HTR-8/SVneo (cell line): ENCODE measurements at places on chromosomes 11 and 22.
A peak's percentile ranks its signal among the peaks of the same experiment; 100 is the strongest.

DNA sequence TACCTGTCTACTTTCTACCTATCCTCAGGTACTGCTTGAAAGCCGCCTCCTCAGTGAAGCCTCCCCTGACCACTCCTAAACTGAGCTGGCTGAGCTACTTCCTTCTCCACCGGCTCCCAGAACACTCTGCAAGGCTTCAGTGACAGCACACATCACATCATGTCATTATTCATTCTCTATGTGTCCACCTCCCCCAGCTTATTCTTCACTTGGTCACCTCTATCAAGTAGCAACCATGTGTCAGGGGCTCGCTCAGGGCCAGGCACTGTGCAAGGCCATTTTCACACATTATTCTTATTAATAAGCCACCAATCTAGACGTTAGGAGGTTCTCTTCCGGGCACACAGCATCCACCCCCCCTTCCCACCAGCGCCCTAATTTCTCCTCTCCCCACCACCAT lies 3.7 kb upstream of the ELFN2 start:
- no peak for DNase-seq

DNA sequence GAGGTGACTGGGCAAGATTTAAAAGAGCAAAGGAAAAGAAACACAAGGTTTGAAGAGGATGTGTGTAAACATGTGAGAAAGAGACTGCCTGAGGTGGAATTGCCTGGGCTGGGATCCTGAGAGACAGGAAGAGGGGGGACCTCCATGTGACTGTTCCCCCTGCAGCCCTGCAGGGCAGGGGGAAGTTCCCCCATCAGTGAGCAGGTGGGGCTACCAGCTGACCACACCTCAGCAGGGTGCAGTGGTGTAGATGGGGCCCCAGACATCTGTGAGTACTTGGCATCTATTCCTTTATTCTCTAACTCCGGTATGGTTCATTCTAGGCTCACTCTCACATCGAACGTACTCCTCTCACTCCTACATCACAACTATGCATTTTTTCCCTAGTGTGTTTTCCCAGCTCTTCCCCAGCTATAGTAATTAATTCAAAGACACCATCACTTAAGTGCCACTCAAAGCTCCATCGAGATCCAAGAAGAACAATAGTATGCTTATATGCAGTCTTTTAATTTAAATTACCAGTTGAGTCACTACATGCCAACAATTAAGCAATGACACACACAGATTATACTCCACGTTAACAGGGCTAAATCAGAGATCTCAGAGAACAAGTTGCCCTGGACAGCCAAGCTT lies 42.7 kb downstream of the LGR4 start:
- DNase-seq = peak; percentile 25

DNA sequence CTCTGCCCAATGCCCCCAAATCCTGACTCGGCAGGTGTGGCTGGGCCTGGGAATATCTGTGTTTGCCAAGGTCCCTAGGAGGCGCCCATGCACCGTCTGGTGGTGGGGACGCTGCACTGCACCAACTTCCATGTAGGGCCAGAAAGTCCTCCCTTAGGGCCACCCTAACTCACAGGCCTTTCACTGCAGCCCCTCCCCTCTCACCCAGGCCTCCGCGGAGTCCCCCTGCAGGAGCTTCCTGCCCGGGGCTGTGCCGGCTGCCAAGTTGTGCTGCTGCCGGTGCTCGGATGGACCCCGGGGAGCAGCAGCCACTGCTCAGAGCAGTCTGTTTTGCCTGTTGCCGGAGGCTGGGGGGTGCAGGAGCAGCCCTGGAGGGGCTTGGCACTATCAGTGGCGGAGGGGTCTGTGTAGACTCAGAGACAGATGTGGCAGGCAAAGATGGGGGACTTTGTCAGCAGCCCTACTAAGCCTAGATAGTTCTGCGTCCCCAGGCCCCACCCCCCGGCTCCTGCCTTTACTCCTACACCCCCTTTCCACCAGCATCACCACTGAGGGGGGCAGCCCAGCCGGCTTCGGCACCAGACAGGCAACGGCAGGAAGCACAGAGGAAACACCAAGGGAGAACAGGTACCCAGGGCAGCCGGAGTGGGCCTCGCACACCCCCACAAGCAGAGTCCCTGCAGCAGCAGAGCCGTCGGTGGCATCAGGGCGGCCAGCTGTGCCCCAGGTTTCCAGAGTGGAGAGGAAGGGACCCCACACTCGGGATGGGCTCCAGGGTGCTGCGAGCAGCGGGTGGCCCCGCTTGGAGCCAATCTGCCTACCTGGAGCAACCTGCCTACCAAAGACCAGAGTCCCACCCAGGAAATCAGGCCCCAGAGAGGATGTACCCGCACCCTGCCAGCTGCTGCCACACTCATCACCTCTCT lies 124.3 kb downstream of the TRIM29 start:
- peak; percentile 61 for DNase-seq

- no peak for DNase-seq
Observed at GRCh38 chr11:37747121-37747520, 1149.1 kb upstream of the RAG2 start.

DNA sequence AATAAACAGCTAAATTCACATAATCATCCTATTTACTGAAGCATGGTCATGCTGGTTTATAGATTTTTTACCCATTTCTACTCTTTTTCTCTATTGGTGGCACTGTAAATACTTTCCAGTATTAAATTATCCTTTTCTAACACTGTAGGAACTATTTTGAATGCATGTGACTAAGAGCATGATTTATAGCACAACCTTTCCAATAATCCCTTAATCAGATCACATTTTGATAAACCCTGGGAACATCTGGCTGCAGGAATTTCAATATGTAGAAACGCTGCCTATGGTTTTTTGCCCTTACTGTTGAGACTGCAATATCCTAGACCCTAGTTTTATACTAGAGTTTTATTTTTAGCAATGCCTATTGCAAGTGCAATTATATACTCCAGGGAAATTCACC lies 10.7 kb downstream of the RAG1 start:
- DNase-seq = no peak

DNA sequence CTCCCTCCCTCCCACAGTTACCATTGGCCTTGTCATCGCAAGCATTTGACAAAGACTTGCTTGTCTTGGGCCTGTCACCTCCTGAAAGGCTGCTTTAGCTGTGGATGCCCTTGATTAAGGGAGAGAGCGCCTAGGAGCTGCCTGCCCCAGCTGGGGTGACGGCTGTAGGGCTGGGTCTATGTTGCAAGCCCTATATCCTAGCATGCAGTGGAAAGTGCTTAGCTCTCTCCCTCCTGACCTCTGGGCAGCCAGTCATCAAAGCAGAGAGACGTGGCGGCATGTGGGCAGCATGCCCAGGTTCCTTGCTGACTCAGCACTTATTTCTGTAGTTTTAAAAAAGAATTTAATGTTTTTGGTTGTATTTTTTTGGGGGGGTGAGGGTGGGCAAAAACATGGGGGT lies 75.9 kb downstream of the BARX2 start:
- no peak for DNase-seq

- DNase-seq = no peak
Observed at GRCh38 chr11:47392546-47393162, 14.3 kb upstream of the SPI1 start.

DNA sequence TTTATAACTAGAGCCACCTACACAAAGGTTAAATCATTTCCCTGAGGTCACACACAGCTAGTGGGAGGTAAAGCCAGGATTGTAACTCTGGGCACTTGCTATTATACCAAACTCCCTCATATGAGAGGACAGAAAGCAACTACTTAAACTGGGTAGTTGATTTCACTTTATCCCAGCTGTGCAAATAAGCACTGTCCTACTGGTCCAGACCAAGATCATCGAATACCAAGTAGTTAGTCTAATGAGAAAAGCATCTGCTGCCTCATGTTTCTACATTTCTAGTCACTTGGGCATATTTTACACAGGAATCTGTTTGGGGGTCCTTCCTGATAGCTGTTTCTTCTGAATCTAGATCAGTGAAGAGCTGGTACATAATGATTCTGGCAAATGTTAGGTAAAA lies 178.6 kb upstream of the NARS2 start:
- no peak for DNase-seq
